ENCODE measurements at places on chromosomes 5 and 9.

DNA sequence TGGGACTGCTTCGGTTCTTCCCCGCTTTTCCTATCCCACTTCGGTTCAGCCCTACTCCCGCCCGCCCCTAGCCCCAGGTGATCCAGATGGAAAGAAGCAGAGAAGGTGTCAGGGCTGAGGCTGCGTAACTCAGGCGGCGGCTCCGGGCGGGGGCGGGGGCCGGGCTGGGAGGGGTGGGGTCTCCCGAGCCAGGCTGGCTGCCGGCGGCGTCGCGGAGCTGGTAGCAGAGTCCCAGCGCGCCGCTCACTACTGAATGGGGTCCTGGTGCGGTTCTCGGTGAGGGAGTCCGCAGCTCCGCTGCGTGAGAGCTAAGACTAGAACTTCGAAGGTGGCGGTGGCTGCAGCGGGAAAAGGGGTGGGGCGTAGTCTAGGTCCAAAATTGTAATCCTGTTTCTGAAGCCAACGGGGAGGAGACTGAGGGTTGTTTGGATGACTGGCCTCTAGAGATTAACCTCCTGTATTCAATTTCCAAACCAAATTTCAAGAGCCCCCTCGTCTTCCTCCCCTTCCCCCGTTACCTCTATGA lies 1.4 kb downstream of the PRR16 start:
- DNase-seq, result peak; percentile 20

DNA sequence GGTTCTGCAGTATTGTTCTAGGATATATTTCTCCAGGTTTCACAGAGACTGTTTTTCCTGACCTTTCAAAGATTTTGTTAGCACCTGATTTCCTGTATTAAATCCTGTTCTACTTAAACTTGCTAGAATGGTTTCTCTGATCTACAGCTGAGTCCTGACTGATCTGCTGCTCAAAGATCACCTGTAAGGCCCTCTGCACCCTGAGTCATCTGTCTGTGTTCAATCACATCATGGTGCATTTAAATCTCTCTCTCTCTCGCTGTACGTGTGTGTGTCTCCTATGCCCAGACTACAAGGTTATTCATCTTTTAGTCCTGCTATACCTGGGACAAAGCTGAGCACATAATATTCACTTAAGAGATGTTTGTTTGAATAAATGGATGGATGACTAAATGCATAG lies 13.3 kb upstream of the C5orf63 start:
- DNase-seq, result no peak

DNA sequence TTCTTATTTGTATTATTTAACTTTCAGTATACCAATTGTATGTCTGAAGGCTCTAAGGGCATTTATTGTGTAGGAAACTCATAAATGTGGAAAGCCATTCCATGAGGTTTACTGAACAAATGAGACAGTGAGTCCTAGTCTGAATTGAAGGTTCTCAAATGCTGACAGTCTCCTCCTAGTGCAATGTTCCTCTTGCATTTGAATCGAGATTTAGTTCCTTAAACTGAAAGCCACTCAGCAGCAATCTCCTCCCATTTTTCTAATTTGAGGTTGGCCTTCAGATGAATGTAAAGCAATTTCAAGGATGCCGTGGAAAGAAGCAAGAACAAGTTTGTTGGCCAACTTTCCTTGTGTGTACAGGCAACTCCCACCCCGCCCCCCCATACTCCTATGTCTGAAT lies 493.2 kb upstream of the KLF4 start:
- no peak for DNase-seq

DNA sequence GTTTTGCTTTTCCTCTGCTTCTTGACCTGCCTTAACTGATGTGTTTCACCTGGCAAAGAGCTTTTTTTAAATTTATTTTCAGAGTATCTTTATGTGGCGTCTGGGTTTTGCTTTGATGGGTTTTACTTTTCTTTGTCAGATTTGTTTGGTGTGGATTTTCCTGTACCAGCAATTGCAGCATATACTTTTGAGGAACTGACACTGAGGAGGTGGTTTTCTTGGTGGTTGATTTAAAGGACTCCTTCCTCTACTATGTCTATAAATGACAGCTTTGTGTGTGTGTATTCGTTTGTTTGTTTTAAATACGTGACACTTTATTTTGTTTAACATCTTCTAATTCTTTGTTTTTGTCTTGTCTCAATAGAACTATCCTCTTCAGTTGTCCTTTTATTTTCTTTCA lies 1071.9 kb upstream of the ARRDC3 start:
- no peak for DNase-seq

- no peak for DNase-seq
Observed at GRCh38 chr5:98470747-98471146, 302.7 kb upstream of the RGMB start.

DNA sequence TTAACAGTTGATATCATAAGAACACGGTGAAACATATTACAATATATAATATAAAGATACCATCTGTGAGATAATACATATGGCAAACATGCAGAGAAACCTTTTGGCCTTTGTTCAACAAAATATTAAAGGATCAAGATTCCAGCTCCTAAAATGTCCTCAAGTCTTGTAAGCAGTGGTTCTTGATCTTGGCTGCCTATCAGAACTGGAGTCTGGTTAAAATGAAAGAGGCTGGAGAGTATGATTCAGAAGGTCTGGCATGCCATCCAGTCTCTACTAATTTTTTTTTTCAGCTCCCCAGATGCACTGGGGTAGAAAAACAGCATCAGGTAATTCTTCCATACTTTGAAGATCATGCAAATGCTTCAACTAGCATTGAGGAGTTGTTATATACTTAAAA lies 83.2 kb downstream of the TNC start:
- DNase-seq, result peak; percentile 73

GRCh38 chr9:130042885-130043653 lies at the start of gene FNBP1:
Gene FNBP1 (minus strand): TSS chr9:130043189. CDS start chr9:130042975, 214 bp downstream.
- peak; percentile 65 for DNase-seq

GRCh38 chr9:34010979-34011378 lies 37.7 kb downstream of the UBAP2 start:
- no peak for DNase-seq

DNA sequence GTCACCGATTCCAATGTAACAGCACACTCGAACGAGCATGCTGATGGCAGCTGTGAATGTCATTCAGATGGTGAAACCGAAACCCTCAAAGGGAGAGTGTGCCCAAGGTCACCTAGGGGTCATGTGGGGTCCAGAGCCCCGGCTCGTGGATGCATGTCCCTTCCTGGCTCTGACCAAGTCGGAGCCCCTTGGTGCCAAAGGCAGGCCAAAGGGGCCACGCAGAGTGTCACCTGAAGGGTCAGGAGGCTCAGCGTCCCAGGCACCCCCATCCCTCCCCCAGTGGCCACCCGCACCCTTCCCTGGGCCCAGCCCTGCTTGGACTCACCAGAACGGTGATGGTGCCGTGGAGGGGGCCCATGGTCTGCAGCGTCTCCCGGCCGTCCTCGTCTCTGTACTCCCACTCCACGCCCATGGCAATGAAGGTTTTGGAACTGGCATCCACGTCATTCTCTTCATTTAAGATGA lies 69.5 kb downstream of the ZNF354C start:
- no peak for DNase-seq

- DNase-seq, result no peak
Observed at GRCh38 chr5:56845277-56845676, 29.9 kb downstream of the MAP3K1 start.

DNA sequence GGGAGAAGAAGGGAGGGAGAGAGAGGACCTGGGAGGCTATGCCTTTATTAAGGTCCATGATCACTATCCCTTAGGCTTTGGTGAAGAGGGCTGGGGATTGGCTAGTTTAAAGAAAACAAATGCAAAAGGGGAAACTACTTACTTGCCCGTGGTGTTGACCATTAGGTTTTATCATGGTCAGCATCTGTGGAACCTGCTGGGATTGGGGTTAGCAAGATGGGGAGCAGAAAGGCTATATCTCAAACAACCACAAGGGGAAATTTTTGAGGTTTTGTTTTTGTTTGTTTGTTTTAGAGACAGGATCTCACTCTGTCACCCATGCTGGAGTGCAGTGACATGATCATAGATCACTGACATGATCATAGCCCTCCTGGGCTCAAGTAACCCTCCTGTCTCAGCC lies 9.0 kb upstream of the RAD23B start:
- DNase-seq, result no peak

DNA sequence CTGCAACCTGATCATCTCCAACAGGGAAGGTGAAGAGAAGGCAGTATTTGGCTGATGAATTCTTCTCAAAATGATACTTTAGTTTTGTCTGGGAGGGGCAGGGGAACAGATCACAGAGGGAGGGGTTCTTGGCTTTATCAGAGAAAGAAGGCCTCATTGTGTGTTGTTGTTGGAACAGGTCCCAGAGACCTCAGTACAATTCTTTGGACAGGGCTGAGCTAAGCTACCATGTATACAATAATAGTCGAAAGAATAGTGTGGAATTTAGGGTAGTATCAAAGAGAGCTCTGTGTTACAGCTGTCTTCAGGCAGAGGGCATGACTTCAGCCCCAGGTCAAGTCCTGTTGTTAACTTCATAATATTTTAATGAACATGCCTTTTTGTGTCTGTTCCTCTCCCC lies 39.9 kb downstream of the ARHGAP26 start:
- no peak for DNase-seq

DNA sequence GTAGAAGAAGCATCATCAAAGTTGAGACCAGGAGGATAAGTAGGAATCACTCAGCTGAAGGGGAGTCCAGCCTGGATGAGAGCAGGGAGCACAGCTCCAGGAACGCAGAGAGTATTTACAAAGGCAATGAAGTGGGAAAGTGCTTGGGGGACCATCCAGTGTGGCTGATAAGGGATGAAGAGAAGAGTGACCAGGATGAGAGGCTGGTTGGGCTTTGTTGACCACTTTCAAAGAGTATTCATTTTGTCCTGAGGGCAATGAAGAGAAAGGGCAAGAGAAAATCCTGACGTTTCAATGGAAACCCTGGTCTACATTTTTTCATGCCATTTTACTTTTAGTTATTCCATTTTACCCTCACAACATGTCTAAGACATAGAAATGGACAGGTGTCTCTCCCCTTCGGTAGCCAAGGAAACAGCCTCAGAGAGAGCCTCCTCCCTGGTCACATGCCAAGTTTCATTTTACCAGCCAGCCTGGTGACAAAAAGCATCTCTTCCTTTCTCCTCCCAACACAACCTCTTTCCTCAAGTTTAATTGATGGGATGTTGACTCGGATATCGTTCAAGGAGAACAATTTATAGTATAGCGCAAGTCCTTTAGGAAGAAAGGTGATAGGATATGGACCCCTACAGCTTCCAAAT lies 492.7 kb upstream of the CLINT1 start:
- no peak for DNase-seq

- DNase-seq, result no peak
Observed at GRCh38 chr9:131727795-131728545, 11.9 kb downstream of the RAPGEF1 start.

GRCh38 chr5:6248132-6248531 lies 130.2 kb downstream of the MED10 start:
- DNase-seq, result no peak

- DNase-seq, result no peak
Observed at GRCh38 chr5:96794757-96795156, 13.0 kb downstream of the ERAP1 start.

GRCh38 chr9:84397151-84397728 lies 56.7 kb upstream of the SLC28A3 start:
- peak; percentile 43 for DNase-seq

DNA sequence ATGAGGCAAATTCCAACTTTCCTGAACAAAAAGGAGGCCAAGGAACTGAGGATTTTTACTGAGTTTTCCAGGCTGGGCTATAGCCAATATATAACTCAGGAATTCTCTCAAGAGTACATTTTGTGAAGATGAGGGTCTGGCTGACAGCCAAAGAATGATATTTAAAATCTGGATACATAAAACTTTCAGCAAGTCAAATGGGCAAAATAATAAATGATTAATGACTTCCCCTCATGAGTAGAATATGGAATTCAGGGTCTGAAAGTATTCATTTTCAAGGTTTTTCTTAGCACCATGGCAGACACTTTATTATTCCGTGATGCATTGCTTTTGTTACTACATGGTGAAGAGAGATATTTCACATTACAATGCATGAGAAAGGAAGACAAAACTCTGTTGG lies 7.8 kb downstream of the FAM81B start:
- DNase-seq, result no peak

GRCh38 chr5:154228696-154229095 lies 38.2 kb downstream of the GALNT10 start:
- DNase-seq, result no peak

GRCh38 chr5:93800988-93801811 lies 59.8 kb upstream of the POU5F2 start:
- peak; percentile 28 for DNase-seq

GRCh38 chr5:78610636-78611035 lies 37.9 kb downstream of the LHFPL2 start:
- DNase-seq, result no peak

- no peak for DNase-seq
Observed at GRCh38 chr5:75156585-75156984, 80.1 kb downstream of the ANKRD31 start.

- no peak for DNase-seq
Observed at GRCh38 chr9:4997631-4998030, 12.6 kb downstream of the JAK2 start.

DNA sequence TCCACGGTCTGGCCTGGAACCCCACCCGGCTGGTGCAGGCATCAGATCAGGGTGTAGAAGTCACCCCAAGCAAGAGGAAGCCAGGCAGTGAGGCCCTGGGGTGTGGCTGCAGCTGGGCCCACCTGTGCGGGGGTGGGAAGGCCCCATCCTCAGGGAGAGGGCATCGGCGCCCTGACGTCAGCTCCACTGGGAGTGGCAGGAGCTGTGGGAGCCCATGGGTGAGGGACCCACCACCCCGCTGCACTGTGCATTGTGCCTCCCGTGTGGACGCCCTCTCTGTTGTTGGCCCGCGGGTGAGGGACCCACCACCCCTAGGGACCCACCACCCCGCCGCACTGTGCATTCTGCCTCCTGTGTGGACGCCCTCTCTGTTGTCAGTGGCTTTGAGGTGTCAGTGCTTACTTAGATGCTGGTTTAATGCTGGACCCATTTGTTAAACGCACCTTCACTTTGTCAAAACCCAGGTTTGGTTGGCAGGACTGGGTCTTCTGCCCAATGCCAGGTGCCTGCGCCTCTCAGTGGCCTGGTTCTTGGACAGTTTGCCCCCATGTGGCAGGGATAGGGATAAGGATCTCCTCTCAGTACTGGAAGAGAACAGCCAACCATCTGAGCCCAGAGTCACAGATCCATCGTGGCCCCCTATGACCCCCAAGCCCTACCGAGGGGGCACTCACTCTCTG lies 6.9 kb upstream of the EXOC3 start:
- no peak for DNase-seq

- DNase-seq, result no peak
Observed at GRCh38 chr5:172452398-172453205, 1.7 kb downstream of the SH3PXD2B start.

DNA sequence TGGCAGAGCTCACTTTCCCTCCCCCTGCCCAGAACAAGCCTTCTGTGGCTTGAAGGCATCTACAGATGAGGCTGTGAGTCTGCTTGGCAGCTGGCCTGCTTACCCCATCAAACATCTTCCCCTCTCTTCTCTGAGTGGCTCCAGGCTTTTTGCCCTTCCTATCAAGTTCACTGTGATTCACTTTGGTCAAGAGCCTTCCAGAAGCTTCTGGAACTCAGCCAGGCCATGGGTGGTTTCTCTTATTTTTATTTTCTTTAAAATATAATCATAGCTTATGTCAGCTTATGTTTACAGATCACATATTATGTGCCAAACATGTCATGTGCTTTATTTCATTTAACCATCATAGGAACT lies 267.0 kb downstream of the SEC61B start:
- DNase-seq, result peak; percentile 40

- DNase-seq, result no peak
Observed at GRCh38 chr9:15116130-15116580, 190.9 kb downstream of the TTC39B start.

Measured in amniotic stem cell (primary cell).